T-helper 22 cell (primary cell): ENCODE measurements at places on chromosomes 16 and 17.
A peak's percentile ranks its signal among the peaks of the same experiment; 100 is the strongest.

- peak; percentile 22 for DNase-seq
Measured at GRCh38 chr16:58020628-58021521, 4.7 kb upstream of the MMP15 start.

GRCh38 chr16:65034915-65035314, 86.9 kb downstream of the CDH11 start:
- no peak for DNase-seq

GRCh38 chr16:54067322-54068065, 219.1 kb downstream of the IRX3 start:
- no peak for DNase-seq

GRCh38 chr16:88561485-88562359, 8.5 kb upstream of the ZC3H18 start:
- no peak for DNase-seq

DNA sequence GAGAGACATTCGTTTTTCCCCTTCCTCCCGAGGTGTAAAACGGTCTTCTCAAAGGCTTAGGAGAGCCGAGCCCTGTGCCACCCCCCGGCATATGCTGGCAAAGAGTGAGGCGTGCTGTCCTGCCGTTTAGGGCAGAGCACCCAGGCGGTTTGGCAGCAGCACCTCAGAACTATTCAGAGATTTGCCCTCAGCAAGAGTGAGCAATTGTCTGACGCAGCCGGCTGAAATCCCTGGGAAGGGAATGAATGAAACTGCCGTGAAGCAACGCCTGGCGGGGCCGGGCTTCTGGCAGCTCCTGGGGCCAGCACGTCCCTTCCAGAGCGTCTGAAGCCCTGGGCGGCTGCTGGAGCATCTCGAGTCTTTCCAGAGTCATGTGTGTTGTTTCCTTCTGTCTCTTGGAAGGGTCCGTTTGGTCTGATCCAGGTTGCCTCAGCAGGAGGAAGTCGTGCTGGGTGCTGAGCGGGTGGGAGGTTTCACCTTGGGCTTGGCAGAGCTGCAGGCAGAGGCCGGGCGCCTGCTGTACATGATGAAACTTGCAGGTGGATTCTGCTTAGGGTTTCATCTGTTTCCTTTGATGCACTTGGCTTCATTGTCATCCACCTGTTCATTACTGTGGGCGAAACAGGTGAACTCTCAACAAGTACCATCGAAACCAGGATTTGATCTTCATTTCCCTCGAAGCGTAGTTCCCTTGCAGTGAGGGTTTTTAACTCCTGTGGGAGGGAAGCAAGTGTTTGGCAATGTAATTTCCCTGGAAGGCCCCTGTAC, 35.4 kb downstream of the TBCD start:
- no peak for DNase-seq

DNA sequence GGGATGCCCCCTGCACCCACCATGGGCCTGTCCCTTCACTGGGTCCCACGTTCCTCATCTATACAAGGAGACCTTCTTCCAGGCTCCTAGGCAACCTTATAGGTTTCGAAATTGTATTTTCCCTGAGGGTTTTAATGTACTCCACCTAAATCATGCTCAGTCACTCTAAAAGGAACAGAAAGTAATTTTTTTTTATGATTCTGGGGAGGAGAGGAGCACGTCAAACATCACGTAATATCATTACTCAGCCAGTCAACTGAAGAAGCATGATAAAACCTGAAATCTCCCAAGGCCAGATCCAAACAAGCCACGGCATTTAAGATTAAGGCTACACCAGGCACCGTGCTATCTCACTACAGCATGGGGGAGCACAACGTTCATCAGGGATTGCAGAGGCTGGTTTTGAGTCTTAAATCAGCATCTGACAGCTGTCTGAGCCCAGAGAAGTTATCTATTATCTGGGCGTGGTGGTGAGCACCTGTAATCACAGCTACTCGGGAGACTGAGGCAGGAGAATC, 3.9 kb upstream of the TMEM114 start:
- DNase-seq = no peak

- peak; percentile 39 for DNase-seq
Measured at GRCh38 chr17:64781014-64781756, 119.1 kb upstream of the SMURF2 start.

- DNase-seq = no peak
Measured at GRCh38 chr17:61750656-61751055, 112.7 kb downstream of the BRIP1 start.

- DNase-seq = no peak
Measured at GRCh38 chr17:81065500-81065899, 30.5 kb downstream of the BAIAP2 start.

DNA sequence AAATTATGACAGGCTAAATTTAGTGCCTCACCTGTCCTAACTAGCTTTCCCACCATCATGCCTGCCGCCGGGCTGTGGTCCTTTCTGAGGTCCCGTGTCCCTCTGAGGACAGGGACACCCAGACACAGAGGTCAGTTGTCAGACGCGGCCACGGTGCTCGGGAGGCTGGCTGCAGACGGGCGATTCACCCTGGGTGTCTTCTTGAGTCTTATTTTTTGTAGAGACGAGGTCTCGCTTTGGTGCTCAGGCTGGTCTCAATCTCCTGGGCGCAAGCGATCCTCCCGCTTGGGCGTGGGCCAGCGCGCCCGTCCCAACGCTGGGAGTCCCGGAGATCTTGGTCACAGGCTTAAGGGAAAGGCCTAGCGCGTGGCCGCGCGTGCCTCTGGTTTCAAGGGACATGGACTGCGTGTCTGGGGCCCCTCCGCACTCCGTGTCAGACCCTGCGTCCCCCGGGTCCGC, 797 bp upstream of the RAB11FIP3 start:
- DNase-seq = no peak

- no peak for DNase-seq
Measured at GRCh38 chr16:4389051-4389955, 17.7 kb downstream of the VASN start.

DNA sequence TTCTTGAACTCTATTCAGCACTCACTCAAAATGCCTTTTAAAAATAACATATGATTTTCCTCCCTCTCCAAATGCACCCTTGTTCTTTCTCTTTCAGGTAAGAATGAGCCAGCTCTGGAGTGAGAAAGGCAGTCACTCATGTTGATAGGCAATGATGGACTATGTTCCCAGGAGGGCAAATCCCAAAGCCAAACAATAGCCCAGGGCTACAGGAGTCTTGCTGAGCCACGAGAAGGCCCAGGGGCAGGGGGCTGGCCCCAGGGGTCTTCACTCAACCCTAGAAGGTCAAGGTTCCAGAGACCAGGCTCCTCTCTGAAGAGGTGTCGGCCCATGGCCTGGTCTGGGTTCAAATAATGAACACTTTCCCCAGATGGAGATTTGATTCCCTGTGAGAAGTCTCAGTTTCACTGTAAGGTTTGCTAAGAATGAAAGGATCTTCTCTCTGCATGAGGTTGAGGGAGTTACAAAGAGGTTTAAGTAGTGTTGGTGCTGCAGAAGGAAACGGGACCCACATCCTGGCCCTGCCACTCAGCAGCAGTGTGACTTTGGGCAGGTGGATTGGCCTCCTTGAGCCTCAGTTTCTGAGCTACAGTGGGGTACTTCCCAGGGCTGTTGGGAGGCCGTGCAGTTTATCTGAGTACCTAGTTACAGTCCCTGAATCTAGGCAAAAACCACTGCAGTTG, 49.0 kb downstream of the RTN4RL1 start:
- no peak for DNase-seq

- DNase-seq = no peak
Measured at GRCh38 chr16:86735727-86736126, 157.4 kb downstream of the FOXL1 start.

GRCh38 chr17:63573634-63574033, 23.4 kb downstream of the DCAF7 start:
- no peak for DNase-seq

GRCh38 chr17:18258356-18259038, at the start of gene FLII:
FLII (minus strand) TSS chr17:18258738; CDS start chr17:18258690, 48 bp downstream.
- peak; percentile 50 for DNase-seq

- no peak for DNase-seq
Measured at GRCh38 chr16:5895137-5895536, 797.5 kb upstream of the EEF2KMT start.

DNA sequence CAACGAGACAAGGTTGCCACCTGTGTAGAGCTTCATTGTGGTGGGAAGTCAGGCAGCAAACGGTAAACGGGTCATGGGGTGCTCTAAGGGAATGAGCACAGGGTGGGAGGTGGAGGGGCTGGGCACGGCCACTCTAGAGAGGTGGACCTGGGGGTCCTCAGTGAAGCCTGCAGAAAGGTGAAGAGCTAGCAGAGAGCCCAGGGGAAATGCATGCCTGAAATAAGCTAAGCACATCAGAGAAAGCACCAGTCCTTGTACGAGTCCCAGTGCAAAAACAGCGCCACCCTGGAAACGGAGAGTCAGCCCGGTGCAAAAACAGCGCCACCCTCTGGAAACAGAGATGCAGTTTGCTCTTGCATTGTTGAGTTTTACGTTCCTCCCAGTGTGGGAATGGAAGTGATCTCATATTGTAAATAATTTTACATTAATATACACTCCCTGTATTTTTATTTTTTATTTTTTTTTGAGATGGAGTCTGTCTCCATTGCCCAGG, 65.0 kb downstream of the TBC1D16 start:
- DNase-seq = no peak

- DNase-seq = no peak
Measured at GRCh38 chr16:4933433-4933832, 3.5 kb downstream of the PPL start.

DNA sequence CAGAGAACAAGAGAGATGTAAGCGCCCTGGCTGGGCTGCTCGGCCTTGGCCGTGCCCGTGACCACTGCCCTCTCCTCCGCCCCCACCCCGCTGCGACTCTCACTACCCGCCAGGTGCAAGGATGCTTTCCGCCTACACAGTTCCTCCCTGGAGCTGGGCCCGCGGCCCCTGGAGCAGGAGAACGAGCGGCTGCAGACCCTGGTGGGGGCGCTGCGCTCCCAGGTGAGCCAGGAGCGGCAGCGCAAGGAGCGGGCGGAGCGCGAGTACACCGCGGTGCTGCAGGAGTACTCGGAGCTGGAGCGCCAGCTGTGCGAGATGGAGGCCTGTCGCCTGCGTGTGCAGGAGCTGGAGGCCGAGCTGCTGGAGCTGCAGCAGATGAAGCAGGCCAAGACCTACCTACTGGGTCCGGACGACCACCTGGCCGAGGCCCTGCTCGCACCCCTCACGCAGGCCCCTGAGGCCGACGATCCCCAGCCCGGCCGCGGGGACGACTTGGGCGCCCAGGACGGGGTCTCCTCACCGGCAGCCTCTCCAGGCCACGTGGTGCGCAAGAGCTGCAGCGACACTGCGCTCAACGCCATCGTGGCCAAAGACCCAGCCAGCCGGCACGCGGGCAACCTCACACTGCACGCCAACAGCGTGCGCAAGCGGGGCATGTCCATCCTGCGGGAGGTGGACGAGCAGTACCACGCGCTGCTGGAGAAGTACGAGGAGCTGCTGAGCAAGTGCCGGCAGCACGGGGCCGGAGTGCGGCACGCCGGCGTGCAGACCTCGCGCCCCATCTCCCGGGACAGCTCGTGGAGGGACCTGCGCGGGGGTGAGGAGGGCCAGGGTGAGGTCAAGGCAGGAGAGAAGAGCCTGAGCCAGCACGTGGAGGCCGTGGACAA, 9.2 kb upstream of the MRPL58 start:
- no peak for DNase-seq

- DNase-seq = no peak
Measured at GRCh38 chr17:17557796-17558195, 33.7 kb downstream of the PEMT start.

GRCh38 chr17:77460514-77461046, 319.8 kb downstream of the SEC14L1 start:
- DNase-seq = no peak
